ENCODE measurements at places on chromosomes 7 and 10. TPM values are rescaled to one million over a fixed set of nuclear protein-coding genes. Genes with fewer than 3 reads are reported as not detected.
A peak's percentile ranks its signal among the peaks of the same experiment; 100 is the strongest.

- H3K4me1 ChIP-seq = peaks cover 30% of the 10 kb centered on the region
- no peak for DNase-seq
- no peak overlapping the region for H3K4me3 ChIP-seq
- H3K27me3 ChIP-seq = no peaks in the 10 kb centered on the region
- H3K27ac ChIP-seq = peak overlapping the region; percentile 79
- no peaks in the 10 kb centered on the region for H3K36me3 ChIP-seq
Measured at GRCh38 chr10:60384011-60384410, 5.7 kb downstream of the ANK3 start.

- H3K4me3 ChIP-seq = no peak overlapping the region
- no peaks in the 10 kb centered on the region for H3K27me3 ChIP-seq
- no peaks in the 10 kb centered on the region for H3K36me3 ChIP-seq
- DNase-seq = no peak
- peaks cover 4% of the 10 kb centered on the region for H3K4me1 ChIP-seq
Measured at GRCh38 chr7:121235201-121235600, 93.6 kb upstream of the WNT16 start.

DNA sequence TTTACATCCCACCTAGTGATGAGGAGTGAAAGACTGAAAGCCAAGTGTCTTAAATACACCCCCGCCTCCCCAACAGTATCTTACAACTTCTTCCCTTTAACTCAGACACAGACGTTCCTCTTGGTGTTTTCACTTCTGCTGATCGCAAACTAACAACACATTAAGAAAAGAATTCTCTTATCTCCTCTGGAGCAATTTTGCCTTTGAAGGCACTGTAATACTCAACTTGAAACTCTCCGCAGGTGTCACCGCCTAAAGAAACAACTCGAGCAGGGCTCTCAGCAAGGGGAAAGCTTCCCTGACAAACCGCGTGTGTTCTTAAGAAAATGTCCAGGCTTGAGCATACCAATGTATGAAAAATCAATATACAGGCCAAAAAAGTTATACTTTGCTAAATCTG, 452 bp downstream of the SEMA3C start:
- H3K27me3 ChIP-seq = no peaks in the 10 kb centered on the region
- peaks cover 13% of the 10 kb centered on the region for H3K4me1 ChIP-seq
- peak overlapping the region; percentile 77 for H3K27ac ChIP-seq
- H3K4me3 ChIP-seq = peak overlapping the region; percentile 87
- H3K36me3 ChIP-seq = peaks cover 18% of the 10 kb centered on the region
- DNase-seq = peak; percentile 87

DNA sequence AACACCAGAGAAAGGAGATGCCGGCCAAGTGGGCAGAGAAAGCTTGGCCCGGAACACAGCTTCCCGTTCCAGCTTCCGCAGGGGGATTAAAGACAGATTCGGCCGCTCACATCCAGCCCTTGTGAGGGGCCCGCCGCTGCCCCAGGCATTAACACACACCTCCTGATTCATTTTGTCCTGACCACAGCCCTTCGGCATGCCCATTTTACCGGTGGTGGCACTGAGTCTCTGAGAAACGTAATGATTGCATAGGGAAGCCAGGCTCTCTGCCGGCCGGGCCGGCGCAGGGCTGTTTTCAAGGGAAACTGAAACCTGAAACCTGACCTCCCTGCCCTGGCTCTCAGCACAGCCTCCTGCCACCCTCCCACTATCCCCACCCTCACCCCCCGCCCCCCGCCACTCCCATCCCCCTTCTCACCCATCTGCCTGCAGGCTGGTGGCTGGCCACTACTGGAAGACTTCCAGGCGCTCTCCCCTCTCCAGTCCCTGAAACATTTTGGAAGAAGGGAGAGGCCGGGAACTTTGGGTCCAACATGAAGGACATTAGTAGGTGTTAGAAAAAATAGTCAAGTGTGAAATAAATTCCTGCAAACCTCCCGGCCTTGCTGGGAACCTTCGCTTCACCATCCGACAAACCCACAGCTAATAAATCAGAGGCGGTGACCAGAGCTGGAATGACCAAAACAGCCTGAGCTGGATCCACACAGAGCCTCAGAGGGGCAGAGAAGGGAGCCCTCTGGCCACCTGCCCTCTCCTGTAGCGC, 83.5 kb upstream of the CUX1 start:
- peaks cover 14% of the 10 kb centered on the region for H3K4me1 ChIP-seq
- H3K36me3 ChIP-seq = no peaks in the 10 kb centered on the region
- peak; percentile 87 for DNase-seq

GRCh38 chr10:98357194-98357822, 57.7 kb downstream of the PYROXD2 start:
- no peak overlapping the region for H3K4me3 ChIP-seq
- H3K36me3 ChIP-seq = no peaks in the 10 kb centered on the region

DNA sequence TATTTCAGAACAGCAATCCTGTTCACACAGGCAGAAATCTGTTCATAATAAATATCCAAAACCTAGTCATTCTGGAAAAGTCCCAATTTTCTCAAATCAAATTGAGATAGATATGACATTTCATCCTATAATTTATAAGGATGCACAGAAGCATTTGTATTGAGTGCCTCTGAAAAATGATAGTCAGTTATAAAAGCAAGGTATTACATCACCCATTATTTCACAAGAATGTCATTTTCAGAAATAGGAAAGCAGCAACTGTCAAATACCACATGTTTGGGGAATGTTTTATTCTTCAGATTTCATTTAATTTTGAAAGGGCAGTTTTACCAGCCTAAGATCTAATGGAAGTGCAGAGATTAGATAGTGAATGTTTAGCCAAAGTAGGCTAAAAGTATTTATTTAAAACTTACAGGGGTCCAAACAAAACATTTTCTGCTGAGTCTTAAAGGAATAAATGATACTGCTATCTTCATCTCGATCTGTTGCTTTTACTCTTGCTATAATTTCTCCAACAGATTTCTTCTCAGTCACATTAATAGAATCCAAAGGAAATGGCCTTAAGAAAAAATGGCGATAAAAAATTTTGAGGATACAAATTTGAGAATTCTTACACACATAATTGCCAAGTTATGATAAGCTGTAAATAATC, 185.8 kb downstream of the HGF start:
- DNase-seq = peak; percentile 36
- no peaks in the 10 kb centered on the region for H3K36me3 ChIP-seq
- H3K27ac ChIP-seq = no peak overlapping the region
- H3K27me3 ChIP-seq = no peaks in the 10 kb centered on the region

AOC1 gene
- not detected for total RNA-seq

Measured in osteoblast (primary cell).